ENCODE measurements at places on chromosomes 2 and 18.

DNA sequence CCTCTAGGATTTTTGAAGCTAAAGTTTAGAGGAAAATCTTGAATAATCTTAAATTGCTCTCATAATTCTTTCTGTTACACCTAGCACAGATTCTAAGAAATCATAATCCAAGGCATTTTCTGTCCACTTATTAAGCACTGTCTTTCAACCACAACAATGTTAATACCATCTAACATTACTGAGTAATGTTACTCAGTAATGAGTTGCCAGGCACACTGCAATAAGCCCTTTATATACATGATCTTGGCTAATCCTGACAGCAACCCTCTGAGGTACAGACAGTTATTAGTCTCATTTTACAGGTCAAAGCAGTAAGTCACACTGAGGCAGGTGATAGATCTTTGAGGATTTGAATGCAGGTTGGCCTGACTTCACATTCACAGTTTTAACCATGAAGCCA, 291.9 kb downstream of the ALK start:
- DNase-seq, result no peak

GRCh38 chr2:121076885-121077549, 208.0 kb downstream of the TFCP2L1 start:
- DNase-seq, result peak; percentile 39

GRCh38 chr2:202780514-202781021, 91.0 kb downstream of the ICA1L start:
- no peak for DNase-seq

- DNase-seq, result no peak
These were observed 191.8 kb downstream of the KCNH7 start for GRCh38 chr2:162646794-162647193.

DNA sequence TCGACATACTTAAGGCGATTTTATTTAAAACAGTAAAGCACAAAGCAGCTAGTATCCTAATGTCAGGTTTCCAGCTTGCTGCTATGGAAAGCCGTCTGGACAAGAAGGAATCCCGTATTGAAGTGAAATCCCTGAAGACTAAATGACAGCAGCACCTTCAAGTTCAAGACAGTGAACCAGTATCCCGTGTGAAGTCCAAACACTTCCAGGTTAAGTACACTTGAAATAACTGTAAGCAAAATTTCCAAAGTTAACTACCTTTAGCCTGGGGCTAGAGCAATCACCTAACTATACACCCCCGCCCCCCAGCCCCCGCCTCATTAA, 1.2 kb downstream of the MBOAT2 start:
- no peak for DNase-seq

GRCh38 chr2:172953411-172953810, 122.2 kb upstream of the MAP3K20 start:
- no peak for DNase-seq

GRCh38 chr2:217606296-217606695, 396.5 kb downstream of the TNS1 start:
- no peak for DNase-seq

DNA sequence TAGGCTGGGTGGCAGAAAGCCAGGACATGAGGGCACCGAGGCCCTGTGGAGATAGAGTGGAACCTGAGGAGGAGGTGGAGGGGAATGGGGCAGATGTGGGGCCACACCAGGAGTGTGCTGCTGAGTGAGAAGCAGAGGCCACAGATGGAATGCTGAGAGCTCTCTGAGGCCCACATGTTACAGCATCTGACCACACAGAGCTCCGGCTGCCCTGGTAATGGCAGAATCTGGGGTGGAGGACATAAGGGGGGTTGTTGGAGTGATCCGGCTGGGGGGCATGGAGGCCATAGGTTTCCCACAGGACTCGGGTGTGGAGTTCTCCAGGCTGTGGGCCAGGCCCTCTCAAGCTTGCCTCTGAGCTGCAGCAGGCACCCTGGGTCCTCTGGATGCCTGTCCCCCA, 3.8 kb downstream of the MZT2B start:
- DNase-seq, result no peak

All from CD4-positive, alpha-beta memory T cell (primary cell).